ENCODE measurements at places on chromosomes 7 and 10.

DNA sequence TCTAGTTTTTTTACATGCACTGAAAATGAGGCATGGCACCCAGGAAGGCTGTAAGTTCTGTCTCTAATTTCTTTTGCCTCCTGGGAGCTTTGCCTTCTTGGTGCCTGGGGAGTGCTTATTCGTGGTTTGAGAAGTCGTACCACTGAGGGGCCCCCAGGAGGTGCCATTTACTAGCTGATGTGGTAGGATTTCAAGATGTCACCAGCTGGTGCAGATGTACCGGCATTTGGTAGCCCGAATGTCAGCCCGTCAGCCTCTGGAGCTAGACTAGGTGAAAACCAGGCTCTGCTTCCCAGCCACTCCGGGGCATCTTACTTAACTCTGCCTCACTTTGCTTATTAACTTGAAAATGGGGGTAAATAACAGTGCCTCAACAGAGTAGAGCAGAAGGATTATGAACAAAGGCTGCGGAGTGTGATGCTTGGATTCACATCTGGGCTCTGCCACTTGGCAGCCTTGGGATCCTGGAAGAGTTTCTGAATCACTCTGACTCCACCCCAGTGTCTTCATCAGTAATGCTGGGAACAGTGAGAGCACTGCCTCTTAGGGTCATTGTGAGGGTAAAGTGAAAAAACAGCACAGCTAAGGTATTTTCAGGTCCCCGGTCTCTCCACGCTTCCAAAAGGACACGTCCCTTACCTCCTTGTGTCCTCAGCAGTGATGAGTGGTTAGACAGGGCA lies 31.4 kb upstream of the BTBD16 start:
- DNase-seq: no peak

GRCh38 chr10:17229016-17229716 lies 1.1 kb downstream of the VIM start:
- peak; percentile 59 for DNase-seq

- no peak for DNase-seq
Observed at GRCh38 chr10:43294892-43295291, 28.0 kb upstream of the RASGEF1A start.

- DNase-seq: no peak
Observed at GRCh38 chr10:101266381-101267289, 37.4 kb upstream of the LBX1 start.

- DNase-seq: no peak
Observed at GRCh38 chr10:122703483-122704448, 4.1 kb upstream of the C10orf120 start.

- peak; percentile 35 for DNase-seq
Observed at GRCh38 chr7:155796381-155797261, 15.6 kb downstream of the SHH start.

GRCh38 chr7:101315336-101315735 lies 6.3 kb downstream of the IFT22 start:
- DNase-seq: no peak

DNA sequence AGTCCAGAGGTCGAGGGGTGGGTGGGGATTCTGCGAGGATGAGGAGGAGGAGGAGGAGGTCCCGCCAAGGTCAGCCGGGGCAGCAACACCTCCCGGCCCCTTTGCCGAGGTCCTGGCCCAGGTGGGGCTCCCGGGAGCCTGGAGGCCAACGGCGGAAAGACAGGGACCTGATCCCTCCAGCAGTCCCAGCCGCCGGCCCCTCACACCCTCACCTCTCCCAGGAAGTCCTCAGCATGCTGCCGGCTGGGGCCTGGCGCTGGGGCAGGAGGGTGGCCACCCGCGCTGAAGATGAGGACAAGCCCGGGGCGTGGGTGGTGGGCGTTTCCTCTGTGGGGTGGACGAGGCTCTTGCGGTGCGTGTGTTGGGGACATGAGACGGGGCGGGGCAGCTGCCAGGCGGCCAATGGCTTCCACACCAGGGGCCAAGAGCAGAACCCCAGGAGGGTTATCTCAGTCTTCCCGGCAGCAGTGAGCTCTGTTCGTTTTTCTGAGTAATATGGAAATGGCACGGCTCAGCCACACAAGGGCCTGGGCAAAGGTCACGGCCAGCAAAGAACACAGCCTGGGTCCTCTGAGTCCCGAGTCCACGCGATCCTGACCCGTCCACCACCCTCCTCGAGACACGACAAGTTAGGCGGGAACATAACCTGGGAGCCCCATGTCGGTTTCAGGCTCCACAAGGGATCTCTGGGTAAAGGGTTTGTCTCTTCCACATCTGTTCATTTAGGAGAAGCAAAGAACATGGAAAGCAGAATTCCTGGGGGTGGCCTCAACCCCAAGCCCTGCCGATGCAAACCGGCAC lies 82.9 kb upstream of the PDGFA start:
- no peak for DNase-seq

- no peak for DNase-seq
Observed at GRCh38 chr7:16838386-16838785, 33.6 kb upstream of the AGR2 start.

GRCh38 chr7:154817224-154817896 lies 185.6 kb downstream of the PAXIP1 start:
- no peak for DNase-seq

GRCh38 chr7:18352339-18353255 lies 143.0 kb upstream of the HDAC9 start:
- DNase-seq: no peak

DNA sequence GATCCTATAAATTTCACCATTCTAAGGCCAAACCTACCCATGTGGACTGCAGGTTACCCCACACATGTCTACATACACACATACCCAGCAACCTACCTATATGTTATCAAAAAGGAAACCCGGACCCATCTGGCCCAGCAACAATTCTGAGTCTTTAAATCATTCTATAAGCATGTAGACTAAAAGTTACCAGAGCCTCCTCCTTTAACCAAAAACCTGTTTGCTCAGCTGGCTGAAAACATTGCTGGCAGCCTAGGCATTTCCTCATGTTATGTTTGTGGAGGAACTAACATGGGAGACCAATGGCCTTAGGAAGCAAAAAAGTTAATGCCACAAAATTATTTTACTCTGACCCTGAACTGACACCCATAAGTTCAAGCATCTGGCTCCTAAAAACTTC lies 5.3 kb upstream of the ADCK2 start:
- DNase-seq: no peak

- no peak for DNase-seq
Observed at GRCh38 chr10:62528441-62528840, 154.3 kb downstream of the ZNF365 start.

GRCh38 chr10:118712930-118713634 lies 41.7 kb downstream of the CACUL1 start:
- DNase-seq: no peak

GRCh38 chr10:49663596-49663995 lies 15.9 kb upstream of the C10orf53 start:
- DNase-seq: no peak

- DNase-seq: no peak
Observed at GRCh38 chr10:90723416-90724068, 134.3 kb downstream of the HTR7 start.

DNA sequence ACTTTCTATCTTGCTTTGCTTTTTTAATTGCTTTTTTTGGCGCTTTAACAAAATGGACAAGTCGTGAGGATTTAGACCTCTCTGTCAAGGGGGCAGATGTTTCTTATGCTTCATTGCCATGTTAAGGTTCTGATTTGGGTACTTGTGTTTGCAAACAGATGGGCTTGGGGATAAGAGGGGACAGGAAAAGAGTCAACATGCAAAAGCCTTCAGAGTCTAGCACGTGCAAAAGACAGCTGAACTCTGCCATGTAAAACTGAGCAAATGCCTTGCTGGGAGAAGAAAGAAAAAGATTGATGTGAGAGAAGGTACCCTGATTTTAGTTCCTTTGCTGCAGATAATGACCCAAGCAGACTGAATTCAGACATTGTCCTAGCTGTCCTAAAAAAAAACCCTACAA lies 173.1 kb downstream of the KIAA1217 start:
- no peak for DNase-seq

DNA sequence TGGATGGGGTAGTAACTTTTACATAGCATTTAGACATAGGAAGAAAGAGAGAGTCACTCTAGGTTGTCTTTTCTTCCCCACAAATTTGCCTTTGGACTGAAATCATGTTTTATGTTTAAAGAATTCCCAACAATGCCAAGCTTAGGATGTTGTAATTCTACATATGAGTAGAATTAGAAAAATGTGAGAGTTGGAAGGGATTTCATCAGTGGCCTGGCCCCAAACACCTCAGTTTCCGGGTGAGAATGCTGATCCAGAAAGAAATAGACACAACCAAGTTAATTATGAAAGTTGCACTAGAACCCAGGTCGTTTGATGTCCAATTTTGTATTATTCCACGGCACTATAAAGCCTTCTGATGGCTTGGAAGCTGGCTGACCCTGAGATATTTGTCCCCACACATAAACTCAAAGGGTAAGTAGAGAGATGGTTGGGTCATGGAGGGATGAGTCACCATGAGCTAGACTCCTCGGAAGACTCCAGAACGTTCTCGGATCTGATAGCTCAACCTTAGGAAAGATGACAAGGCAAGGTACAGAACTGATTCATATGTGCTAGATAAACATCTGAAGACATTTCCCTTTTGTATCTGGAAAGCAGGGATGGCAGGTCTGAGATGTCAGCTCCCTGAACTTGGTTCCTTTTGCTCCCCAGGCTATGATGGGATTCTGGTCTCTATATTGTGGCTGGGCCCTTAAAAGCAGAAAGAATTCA lies 48.8 kb upstream of the SLC35B4 start:
- no peak for DNase-seq

GRCh38 chr7:148967602-148968001 lies 60.7 kb downstream of the PDIA4 start:
- no peak for DNase-seq

DNA sequence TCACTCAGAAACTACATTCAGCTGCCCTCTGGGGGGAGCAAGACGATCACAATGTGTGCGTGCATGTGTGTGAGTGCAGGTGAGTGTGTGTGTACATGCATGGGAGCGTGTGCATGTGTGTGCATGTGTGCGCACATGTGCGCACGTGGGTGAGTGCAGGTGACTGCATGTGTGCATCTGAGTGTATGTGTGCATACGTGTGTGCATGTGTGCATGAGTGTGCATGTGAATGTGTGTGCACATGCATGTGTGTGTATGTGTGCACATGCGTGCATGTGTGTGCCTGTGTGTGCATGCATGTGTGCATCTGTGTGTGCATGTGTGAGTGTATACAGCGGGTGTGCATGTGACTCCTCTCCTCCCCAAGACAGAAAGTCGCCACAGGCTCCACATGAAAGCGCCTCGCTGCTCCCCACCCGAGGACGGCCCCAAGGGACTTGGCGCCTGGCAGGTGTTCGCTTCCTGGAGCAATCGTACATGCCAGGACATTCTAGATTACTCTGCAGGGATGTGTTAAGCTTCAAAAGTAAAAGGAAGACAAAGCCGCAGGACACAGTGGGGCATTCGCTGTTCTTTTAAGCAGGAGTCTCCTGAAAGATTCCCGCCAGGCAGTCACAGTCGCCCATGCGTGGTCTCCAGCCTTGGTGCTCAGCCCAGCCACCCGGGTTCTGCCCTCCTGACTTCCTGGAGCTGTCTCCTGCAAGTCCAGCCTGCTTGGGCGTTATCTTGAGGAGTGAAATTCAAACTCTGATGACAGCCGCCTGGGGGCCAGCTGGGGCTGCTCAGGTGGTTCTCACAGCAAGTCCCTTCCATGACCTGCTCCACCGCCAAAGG lies 42.0 kb upstream of the ADGRA1 start:
- DNase-seq: no peak

DNA sequence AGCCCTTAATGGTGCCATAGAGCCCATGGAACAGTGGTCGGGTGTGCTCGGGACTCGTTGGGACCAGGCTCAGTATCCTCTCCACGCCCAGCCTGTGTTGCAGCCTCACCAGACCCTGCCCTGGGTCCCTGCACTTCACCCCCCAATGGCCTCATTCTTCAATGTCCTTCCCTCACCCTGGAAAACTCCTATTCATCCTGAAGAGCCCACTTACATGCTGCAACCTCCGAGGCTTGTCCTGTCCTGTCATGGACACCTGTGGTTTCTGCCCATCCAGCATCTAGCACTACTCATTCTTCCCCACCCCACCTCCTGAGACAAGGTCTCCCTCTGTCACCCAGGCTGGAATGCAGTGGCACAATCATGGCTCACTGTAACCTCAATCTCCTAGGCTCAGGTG lies 7.7 kb downstream of the MMD2 start:
- no peak for DNase-seq

DNA sequence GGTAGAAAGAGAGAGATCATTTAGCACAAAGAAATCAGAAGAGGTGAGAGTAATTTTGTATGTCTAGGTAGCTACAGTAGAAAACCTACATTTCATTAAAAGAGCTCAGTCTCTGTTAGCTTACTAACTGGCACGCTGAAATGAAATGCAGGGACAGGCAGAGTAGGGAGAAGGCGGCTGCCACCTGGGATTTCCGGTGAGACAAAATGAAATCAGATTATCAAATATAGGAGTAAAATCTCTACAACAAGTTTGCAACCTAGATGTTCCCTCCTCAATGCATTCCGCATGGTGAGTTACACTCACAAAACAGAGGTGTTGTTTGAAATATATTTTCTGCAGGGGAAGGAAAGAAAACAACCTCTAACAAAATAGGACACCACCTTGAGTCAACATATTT lies 55.9 kb downstream of the VOPP1 start:
- DNase-seq: no peak

DNA sequence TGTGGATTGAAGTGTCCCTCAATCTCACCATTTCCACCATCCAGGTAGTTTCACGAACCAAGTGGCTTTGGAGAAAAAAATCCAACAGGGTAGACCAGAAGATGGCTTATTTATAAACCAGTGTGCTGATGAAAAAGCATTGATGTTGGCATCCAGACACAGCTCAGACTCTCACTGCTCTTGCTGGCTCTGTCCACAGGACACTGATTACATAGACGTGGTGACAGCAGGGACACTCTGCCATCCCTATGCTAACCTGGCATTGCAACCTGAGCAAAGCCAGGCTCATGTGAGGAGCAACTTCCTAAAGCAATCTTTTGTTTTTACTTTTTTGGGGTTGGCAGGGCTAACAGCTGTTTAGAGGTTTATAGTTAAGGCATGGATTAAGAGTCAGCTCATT lies 130.6 kb upstream of the SVIL start:
- no peak for DNase-seq

DNA sequence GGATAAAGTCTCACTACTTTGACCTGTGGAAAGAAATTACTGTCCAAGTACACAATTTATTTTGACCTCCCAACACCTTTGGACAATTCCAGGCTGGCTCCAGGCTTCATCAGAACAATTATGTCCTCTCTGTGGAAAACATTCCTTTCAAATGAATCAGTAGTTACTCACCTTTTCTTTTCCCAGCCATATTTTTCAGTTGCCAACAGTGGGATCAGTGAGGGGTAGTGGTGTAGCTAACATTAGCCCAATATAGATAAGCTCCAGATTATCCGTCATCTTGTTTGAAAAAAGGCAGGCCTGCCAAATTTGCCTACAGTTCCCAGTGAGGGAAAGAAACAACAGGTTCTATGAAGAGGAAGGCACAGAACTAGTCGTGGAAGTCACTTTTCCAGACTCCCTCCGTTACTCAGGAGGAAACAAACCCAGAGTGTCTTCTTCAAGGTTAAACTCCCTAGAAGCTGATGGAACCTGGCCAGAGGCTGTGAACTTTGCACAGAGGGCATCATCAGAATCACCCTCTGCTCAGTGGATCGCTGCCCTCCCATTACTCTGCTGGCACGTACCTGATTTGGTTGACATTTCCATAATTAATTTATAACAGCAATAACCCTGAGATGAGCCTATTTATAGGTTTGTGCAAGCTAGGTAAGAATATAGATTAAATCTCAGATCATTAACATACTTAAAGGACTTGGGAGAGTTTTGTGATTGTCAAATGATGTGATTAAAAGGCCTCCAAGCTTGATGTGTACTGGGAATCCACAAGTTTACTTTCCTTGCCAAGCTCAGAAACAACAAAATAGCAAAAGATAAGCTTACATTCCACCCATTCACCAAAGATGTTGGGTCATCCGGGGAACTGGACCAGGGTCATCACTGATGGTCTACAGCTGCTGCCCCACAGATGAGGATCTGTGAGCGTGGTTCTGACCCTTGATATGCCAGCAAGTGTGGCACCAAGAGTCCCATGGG lies 654.6 kb upstream of the GALNT17 start:
- DNase-seq: no peak
